Activated naive CD8-positive, alpha-beta T cell treated with anti-CD3 and anti-CD28 coated beads for 36 hours (primary cell): ENCODE measurements at places on chromosomes 16 and 17. TPM values are rescaled to one million over a fixed set of nuclear protein-coding genes. Genes with fewer than 3 reads are reported as not detected.

The HOXB9 gene
- 4.0 TPM for total RNA-seq

The CNTNAP4 gene
- total RNA-seq: not detected

The CRISPLD2 gene
- not detected for total RNA-seq

The CCL7 gene
- total RNA-seq: not detected

The CDRT15L2 gene
- not detected for total RNA-seq

The CCL17 gene
- not detected for total RNA-seq

The SULT1A3 gene
- total RNA-seq: 12.3 TPM

The MPP2 gene
- total RNA-seq: 6.5 TPM
